ENCODE measurements at places on chromosomes 3 and 15. TPM values are rescaled to one million over a fixed set of nuclear protein-coding genes. Genes with fewer than 3 reads are reported as not detected.

TMEM62 gene
- total RNA-seq = 15.4 TPM

- no peak for DNase-seq
Observed at GRCh38 chr3:78314327-78314726, 1274.4 kb downstream of the ROBO2 start.

GRCh38 chr3:61561374-61562041, at the start of gene PTPRG:
PTPRG (plus strand) TSS chr3:61561571; CDS start chr3:61562288, 717 bp downstream.
- peak; percentile 79 for DNase-seq

DNA sequence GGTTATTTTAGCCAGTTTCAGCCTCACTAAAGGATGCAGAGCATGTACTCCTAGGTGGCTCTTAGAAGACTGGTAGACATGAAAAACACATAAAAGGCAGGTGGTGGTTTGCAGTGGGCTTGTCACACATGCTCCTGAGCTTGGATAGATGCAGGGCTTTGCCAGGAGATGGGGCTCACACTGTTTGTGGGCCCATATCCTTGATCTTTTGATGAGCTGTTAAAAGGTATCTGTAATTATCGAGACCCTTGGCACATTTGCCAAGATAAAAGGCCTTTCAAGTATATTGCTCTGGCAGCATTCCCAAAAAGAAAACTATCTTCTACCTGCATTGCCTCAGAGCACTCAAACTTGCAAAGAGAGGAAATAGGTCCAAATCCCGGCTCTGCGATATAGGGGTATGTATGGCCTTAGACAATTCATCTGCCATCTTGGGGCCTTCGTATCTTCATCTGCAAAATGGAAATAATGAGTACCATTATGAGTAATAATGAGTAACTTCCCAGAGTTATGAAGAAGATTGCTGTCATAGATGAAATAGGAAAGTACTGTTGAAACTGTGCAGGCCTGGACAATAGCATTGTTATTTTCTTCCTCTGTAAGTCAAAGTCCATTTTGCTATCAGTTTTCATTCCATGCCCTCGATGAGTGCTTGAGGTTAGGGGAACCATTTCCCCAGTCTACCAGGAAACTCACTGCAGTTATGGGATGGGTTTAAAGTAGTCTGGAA, 172.7 kb downstream of the SYNPR start:
- no peak for DNase-seq

NMNAT3 gene
- total RNA-seq = 0.86 TPM

DNA sequence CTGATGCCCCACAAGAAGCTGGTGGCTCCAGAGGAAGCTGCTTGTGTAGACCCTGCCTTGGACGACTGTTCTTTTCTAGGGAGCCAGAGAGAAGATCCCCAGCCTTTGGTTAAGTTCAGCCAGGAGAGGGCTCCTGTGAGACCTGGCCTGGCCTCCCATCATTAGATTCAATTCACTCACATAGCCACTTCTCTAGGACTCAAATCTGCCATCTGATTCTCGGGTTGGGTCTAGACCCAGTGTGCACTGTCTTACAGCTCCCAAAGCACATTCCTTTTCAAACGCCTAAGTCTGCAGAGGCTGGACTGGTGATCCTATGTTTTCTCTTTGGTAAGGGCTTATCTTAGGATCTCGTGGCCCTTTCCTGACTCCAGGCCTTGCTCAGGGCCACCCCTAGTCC, 81.7 kb upstream of the NPHP3 start:
- no peak for DNase-seq

DNA sequence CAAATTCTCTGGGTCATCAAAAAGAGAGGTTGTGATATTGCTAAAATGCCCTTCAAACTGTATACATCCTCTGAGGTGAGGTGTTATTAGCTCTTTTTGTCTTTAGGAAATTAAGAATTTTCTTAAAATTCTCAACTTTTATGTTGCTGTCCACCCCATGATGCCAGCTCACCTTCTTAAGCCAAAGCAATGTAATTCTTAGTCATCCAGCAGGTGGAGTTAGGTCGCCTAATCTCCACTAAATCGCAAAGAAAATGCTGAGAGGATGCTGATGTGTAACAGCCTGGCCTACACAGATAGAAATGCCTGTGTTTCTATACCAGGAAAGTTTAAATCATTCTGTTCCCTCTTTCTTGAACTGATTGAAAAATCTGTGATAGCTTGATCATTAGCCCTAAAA, 770.2 kb upstream of the ALCAM start:
- DNase-seq = peak; percentile 17

DNA sequence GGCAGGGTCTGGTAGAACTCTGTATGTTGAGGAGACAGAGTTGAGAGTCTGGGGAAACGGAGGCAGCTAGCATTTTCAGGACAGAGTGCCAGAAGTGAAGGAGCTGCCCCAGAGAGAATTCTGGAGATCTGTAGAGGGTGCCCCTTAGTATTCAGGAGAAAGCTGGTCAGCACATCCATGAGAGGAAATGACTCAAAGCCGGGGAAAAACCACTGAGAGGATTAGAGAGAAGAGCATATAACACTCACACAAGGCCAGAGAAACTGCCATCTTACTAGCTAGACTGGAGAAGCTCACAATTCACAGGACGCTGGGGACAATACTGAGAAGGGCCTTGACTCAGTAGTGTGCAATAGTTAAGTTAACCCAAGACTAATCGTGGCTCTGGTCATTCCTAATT, 75.7 kb upstream of the DPPA4 start:
- no peak for DNase-seq

DNA sequence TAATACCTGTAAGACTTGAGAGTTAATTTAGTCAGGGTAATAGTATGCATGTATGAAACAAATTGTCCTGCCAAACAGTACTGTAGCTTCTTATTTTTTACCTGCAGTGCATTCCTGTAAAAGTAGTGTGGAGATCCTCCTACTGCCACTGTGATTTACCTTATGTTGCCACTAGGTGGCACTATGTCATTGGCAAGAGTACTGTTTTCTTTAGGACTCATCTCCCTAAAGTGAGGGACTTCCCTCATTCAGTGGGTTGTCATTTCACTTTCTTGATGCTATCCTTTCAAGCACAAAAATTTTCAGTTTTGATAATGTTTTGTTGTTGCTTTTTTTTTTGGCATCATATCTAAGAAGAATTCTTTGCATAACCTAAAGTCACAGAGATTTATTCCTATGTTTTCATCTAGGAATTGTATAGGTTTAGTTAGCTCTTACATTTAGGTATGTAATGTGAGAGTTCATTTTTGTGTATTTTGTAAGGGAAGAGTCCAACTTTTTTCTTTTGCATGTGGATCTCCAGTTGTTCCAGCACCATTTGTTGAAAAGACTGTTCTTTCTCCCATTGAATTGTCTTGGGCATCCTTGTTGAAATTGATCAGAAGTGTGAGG, 105.7 kb downstream of the AKAP13 start:
- peak; percentile 29 for DNase-seq

Data from pulmonary artery endothelial cell (primary cell).